MM.1S (cell line): ENCODE measurements at places on chromosomes 13 and 19.

GRCh38 chr19:18523841-18524240, 2.0 kb upstream of the ELL start:
- DNase-seq, result no peak

DNA sequence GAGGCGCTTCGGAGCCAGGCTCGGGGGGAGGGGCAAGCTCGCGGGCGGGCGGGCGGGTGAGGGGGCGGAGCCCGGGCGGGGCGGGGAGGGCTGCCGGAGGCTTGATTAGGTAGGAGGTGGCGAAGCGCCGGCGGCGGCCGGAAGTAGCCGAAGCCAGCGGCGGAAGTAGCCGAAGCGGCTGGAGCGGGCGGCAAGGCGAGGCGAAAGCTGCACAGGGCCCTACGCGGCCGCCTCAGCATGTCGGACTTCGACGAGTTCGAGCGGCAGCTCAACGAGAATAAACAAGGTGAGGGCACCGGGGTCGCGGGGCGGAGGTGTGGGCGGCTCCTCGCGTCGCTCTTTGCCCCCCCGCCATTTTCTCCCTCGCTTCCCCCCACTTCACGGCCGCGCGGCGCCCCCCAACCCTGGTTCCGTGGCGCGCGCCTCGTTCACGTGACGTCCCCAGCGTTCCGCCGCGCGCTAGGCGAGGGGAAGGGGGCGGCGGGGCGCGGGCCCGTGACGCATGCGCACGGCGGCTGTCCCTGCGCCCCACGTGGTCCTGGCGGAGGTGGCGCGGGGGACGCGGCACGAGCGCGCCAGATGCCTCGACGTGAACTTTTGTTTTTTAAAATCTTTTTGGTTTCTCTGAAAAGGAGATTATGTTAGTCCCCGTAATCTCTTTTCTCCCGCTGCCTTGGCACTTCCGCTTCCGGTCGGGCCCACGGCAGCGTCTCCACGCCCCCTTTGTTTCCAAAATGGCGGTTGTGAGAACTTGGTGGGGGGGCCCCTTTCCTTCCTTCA, at the start of gene U2AF2:
Gene U2AF2, plus strand, starts transcription at position 168 of the 780 bp plus-strand sequence. Its CDS starts 70 bp downstream, at position 238.
- peak; percentile 92 for DNase-seq

- no peak for DNase-seq
Measured at GRCh38 chr13:99982036-99982730, 599 bp downstream of the ZIC2 start.

- peak; percentile 34 for DNase-seq
Measured at GRCh38 chr19:29622166-29623070, 16.3 kb downstream of the POP4 start.

GRCh38 chr19:33394006-33394722, 20.7 kb downstream of the CEBPG start:
- DNase-seq, result no peak

- no peak for DNase-seq
Measured at GRCh38 chr19:2703691-2704216, 1.3 kb upstream of the GNG7 start.

DNA sequence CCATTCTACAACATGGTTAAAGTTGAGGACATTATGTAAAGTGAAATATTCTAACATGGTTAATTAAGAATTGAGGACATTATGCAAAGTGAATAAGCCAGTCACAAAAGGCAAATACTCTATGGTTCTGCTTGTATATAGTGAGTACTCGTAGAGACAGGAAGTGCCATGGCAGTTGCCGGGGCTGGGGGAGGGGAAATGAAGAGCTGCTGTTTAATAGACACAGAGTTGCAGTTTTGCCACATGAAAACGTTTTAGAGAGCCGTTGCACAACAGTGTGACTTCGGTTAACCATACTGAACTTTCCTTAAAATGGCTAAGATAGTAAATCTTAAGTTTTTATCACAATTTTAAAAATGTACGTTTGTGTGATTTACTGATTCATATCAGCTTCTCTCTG, 176.9 kb downstream of the SHISA2 start:
- DNase-seq, result no peak

DNA sequence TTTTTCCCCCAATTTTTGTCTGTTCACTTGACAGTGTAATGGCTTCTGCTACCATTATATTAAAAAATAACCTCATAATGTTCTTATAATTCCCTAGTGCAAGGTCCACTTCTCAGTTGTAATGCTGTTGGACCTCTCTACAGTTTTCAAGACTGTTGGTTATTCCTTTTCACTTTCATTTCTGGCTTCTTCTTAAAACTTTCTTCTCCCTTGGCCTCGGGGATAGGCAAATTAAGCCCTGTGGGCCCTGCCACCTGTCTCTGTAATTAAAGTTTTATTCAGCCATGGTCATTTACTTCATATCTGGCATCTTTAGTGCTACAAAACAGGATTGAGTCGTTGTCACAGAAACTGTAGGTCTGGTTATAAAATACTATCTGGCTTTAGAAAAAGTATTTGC, 313.5 kb downstream of the KLF12 start:
- no peak for DNase-seq

GRCh38 chr19:47058621-47059022, 10.2 kb upstream of the TMEM160 start:
- no peak for DNase-seq

DNA sequence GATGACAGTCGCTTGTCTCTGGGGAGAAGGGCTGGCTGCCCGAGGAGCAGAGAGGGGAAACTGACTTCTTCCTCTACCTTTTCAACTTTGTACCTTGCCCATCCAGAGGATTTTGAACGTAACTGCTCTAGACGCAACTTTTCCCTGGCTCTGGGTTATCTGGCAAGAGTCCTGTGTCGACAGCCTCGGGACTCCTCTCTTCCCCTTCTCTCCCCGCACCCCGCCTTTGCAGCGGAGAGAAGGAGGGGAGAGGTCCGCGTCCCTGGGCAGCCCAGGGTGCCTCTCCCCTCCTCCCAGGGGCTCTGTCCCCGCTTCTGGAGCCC, 574 bp downstream of the SH3GL1 start:
- no peak for DNase-seq

GRCh38 chr13:22278336-22278929, 607.6 kb downstream of the FGF9 start:
- peak; percentile 62 for DNase-seq

- no peak for DNase-seq
Measured at GRCh38 chr19:32662186-32662585, 12.8 kb downstream of the ANKRD27 start.

DNA sequence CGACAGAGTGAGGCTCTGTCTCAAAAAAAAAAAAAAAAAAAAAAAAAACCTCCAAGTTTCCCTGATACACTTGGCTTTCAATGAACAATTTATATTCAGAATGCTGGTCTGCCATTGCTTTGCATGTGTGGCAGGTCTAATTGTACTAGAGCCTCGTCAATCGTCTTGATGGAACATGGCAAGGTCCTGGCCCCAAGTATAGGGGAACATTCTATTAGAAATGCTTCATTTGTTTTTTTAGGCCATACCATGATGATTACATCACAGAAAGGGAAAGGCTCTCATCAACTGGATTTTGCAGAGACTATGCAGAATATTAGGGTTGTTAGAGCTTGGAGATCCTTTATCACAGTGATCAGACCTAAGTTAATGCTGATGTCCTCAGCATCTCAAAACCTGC, 28.0 kb downstream of the SPRY2 start:
- no peak for DNase-seq

DNA sequence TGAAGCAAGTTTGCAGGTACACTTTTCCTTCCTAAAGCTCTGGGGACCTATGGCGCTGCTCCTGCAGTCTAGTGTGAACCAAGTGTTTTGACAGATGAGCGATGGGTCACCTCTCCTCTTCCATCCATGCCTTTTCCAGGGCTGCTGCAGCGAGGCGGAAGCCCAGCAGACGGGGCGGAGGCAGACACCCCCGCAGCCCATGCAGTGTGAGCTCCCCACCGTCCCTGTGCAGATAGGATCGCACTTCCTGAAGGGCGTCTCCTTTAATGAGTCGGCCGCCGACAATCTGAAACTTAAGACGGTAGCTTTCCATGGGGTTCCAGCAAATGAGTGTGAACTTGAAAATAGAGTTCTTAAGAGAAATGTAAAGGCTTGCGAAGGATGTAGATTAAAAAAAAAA, 37.1 kb upstream of the GPI start:
- no peak for DNase-seq

- no peak for DNase-seq
Measured at GRCh38 chr13:32947411-32948276, 68.6 kb upstream of the KL start.

DNA sequence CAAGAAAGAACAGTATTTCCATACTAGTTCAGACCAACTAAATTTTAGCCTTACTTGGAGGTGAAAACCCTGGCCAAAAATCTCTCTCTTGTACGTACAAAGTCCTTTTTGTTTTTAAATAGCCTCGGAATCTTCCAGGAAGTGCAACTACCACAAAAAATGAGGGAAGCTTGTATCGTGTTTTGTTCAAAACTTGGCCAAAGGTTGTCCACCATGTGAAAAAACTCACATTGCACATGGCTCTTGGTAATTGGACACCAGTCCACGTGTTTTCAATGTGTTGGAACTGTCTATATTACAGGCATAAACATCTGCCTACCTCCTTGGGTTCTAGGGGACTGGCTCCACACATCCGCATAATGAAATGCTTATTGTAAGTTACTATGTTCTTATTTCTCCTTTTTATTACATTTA, 15.2 kb upstream of the STRN4 start:
- no peak for DNase-seq
